Small intestine (tissue), 16 donors: ENCODE measurements at places on chromosomes 2 and 18.

DNA sequence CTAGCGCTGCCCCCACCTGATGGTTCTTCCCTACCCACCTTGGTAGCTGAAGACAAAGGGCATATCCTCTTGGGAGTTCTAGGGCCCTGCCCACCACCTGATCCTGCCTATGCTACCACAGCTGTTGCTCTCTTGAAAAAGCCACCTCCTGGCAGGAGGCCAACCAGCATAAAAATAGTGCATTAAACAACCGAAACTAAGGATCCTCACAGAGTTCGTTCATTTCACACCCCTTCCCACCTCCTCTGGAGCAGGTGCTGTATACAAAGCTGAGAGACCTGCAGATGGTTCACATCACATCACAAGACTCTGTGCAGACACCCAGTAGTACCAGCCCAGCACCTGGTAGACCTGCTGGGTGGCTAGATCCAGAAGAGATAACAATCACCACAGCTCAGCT is 1348.0 kb upstream of the TMEFF2 start:
- DNase-seq = no peak
- no peak overlapping the region for H3K4me3 ChIP-seq
- no peaks in the 10 kb centered on the region for H3K27me3 ChIP-seq
- H3K4me1 ChIP-seq = no peaks in the 10 kb centered on the region
- H3K27ac ChIP-seq = no peak overlapping the region

DNA sequence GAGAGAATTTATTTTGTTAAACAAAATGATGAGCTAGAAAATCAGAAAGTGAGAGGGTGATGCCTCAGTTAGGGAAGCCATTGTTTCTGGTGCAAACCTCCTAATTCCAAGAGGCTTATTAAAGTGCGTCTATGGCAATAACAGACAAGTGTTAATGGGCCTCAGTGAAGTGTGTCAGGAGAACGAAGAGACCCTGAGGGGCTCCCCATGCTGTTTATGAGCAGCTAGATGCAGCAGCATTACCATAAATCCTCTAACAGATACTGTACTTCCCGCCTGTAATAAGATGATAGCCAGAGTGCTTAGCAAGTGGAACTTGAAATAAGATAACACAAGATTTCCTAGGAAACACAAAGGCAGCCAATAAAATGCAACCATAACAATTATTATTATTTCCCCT is 157.4 kb downstream of the MYT1L start:
- no peak for DNase-seq
- H3K36me3 ChIP-seq = no peaks in the 10 kb centered on the region
- no peaks in the 10 kb centered on the region for H3K4me1 ChIP-seq
- H3K4me3 ChIP-seq = no peak overlapping the region
- H3K27ac ChIP-seq = no peak overlapping the region

DNA sequence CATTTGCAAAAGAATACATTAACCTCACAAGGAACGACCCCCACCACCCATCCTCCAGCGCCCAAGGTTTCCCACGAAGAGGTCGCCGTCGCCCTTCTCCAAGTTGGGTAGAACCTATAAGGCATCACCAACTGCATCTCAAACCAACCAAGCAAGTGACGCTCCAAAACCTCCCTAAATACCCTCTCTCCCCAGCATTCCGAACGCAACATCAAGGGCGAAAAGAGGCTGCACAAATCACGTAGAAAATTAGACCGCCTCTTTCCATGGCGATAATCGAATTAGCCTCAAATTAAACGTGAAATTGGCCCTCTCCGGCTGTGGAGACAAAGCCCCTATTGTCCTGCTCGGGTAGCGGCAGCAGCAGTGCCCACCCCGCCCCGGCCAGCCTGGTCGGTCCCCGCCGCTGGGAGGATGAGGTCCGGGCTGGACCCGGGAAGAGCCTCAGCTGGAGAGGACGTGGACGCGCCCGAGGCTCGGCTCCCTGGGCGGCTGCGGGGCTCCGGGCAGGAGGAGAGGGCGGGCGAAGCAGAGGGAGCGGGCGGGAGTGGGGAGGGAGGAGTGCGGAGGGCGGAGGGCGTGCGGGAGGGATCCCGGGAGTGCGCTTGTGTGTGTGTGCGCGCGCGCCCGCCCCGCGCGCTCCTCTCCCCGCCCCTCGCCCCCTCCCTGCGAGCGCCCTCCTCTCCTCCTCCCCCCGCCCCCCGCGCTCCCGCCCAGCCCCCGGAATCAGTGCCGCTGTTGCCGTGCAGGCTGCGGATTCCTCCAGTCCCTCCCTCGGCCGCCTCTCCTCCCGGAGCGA is at the start of gene SPTBN1:
SPTBN1 (plus strand) TSS at position 765 of the 799 bp plus-strand sequence. CDS start 70,092 bp downstream, outside the sequence.
- DNase-seq = peak; percentile 76
- peaks cover 6% of the 10 kb centered on the region for H3K27me3 ChIP-seq
- peaks cover 4% of the 10 kb centered on the region for H3K4me1 ChIP-seq
- peak within 1 kb of the TSS; percentile 67 for H3K4me3 ChIP-seq

- no peak overlapping the region for H3K27ac ChIP-seq
- no peaks in the 10 kb centered on the region for H3K27me3 ChIP-seq
- H3K4me1 ChIP-seq = no peaks in the 10 kb centered on the region
- no peak overlapping the region for H3K4me3 ChIP-seq
- no peak for DNase-seq
Measured at GRCh38 chr2:227613272-227613660, 1.4 kb downstream of the SCYGR3 start.

DNA sequence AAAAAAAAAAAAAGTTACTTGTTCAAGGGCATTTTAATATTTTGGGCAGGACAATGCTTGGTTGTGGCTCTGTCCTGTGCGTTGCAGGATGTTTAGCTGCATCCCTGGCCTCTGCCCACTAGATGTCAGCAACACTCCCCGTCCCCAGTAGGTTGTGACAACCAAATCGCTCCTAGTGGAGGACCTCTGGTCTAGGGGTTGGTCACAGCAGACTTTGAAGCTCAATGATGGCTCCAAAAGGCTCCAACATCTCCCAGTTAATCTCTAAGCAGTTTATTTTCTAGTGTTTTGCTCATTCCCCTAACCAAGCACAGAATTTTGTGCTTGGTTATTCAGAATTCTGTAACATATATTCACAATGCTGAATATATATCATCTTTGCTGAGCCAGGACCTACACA is 67.0 kb downstream of the CHRNA1 start:
- H3K36me3 ChIP-seq = no peaks in the 10 kb centered on the region
- H3K4me1 ChIP-seq = no peaks in the 10 kb centered on the region
- DNase-seq = peak; percentile 64
- H3K27me3 ChIP-seq = no peaks in the 10 kb centered on the region

- no peaks in the 10 kb centered on the region for H3K4me1 ChIP-seq
- H3K36me3 ChIP-seq = no peaks in the 10 kb centered on the region
Measured at GRCh38 chr2:181848261-181848886, 43.2 kb upstream of the ITPRID2 start.

DNA sequence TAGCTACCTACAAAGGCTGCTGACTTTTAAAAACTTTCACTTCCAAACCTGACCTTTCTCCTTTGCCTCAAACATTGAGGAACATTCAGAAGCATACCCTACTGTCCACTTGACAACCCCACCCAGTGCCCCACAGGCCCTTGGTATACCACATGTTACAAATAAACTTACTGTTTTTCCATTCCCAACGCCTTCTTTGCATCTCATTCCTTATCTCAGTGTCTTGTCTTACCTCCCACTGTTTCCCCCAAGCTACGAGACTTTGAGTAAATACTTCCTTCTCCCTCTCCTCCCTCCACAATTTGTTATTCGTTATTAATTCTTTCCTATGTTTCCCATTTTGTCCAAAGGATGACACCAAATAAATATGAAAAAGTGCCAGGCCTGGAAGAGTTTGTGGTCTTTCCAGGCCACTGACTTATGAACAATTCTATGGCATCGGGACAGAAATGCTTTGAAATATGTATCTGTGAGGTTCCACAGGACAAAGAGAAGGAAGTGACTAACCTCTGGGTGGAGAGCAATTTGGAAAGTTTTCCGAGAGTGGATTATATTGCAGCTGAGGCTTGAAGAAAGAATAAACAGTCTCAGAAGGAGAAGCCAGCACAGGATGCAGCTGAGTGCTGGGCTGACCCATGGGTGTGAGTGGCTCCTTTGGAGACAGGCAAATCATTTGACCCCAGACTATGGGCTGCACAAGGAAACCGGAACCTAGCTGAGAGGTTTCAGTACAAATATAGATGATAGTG is 409.0 kb downstream of the LPIN1 start:
- DNase-seq = no peak
- H3K4me1 ChIP-seq = no peaks in the 10 kb centered on the region
- no peaks in the 10 kb centered on the region for H3K27me3 ChIP-seq
- H3K27ac ChIP-seq = no peak overlapping the region
- no peak overlapping the region for H3K4me3 ChIP-seq

GRCh38 chr18:55647331-55647730 is 59.3 kb upstream of the TCF4 start:
- H3K4me3 ChIP-seq = no peak overlapping the region
- no peak for DNase-seq
- no peak overlapping the region for H3K27ac ChIP-seq

- peaks cover 48% of the 10 kb centered on the region for H3K4me1 ChIP-seq
- no peak overlapping the region for H3K27ac ChIP-seq
- no peak for DNase-seq
- no peaks in the 10 kb centered on the region for H3K27me3 ChIP-seq
- no peaks in the 10 kb centered on the region for H3K36me3 ChIP-seq
Measured at GRCh38 chr2:235011607-235011928, 59.8 kb downstream of the SH3BP4 start.

GRCh38 chr2:194004590-194005206 is 1652.3 kb upstream of the SLC39A10 start:
- H3K27me3 ChIP-seq = no peaks in the 10 kb centered on the region
- no peaks in the 10 kb centered on the region for H3K36me3 ChIP-seq
- no peak overlapping the region for H3K4me3 ChIP-seq

GRCh38 chr2:20225294-20226151 is 593 bp upstream of the SDC1 start:
- H3K4me1 ChIP-seq = peaks cover 5% of the 10 kb centered on the region
- DNase-seq = peak; percentile 94
- H3K27ac ChIP-seq = peak overlapping the region; percentile 97
- no peaks in the 10 kb centered on the region for H3K36me3 ChIP-seq
- peak overlapping the region; percentile 65 for H3K4me3 ChIP-seq

- peak overlapping the region; percentile 87 for H3K27ac ChIP-seq
- H3K4me1 ChIP-seq = peaks cover 6% of the 10 kb centered on the region
Measured at GRCh38 chr18:57004366-57005121, 142.3 kb upstream of the BOD1L2 start.

GRCh38 chr18:79069717-79070151 is 540 bp downstream of the ATP9B start:
- DNase-seq = no peak
- no peaks in the 10 kb centered on the region for H3K27me3 ChIP-seq
- H3K4me1 ChIP-seq = peaks cover 4% of the 10 kb centered on the region
- H3K36me3 ChIP-seq = no peaks in the 10 kb centered on the region
- H3K27ac ChIP-seq = peak overlapping the region; percentile 88

DNA sequence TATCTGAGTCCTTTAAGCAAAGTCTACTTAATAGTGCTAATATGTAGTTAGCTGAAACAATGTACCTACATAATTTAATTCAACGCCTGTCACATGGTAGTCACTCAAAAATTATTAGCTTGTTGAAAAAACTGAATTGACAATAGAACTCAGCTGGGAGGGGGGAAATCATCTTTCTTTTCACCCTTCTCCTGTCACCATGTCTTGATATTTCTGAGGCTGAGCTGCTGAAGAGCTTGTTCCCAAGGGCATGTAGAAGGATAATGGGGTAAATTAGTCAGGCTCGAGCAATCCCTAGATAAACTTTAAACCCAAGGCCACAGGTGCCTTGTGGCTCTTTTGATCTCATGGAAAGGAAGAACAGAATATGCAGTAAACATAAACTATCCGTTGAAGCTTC is 339.6 kb upstream of the LRATD1 start:
- H3K36me3 ChIP-seq = no peaks in the 10 kb centered on the region
- DNase-seq = no peak
- H3K4me3 ChIP-seq = no peak overlapping the region
- H3K27ac ChIP-seq = no peak overlapping the region

- H3K36me3 ChIP-seq = no peaks in the 10 kb centered on the region
- DNase-seq = peak; percentile 86
- H3K4me3 ChIP-seq = no peak overlapping the region
- H3K27ac ChIP-seq = peak overlapping the region; percentile 90
- H3K27me3 ChIP-seq = no peaks in the 10 kb centered on the region
Measured at GRCh38 chr2:163347982-163348856, 387.6 kb downstream of the FIGN start.

GRCh38 chr2:234816056-234816455 is 135.8 kb upstream of the SH3BP4 start:
- no peaks in the 10 kb centered on the region for H3K36me3 ChIP-seq
- no peak overlapping the region for H3K27ac ChIP-seq
- peaks cover 2% of the 10 kb centered on the region for H3K27me3 ChIP-seq
- DNase-seq = no peak

DNA sequence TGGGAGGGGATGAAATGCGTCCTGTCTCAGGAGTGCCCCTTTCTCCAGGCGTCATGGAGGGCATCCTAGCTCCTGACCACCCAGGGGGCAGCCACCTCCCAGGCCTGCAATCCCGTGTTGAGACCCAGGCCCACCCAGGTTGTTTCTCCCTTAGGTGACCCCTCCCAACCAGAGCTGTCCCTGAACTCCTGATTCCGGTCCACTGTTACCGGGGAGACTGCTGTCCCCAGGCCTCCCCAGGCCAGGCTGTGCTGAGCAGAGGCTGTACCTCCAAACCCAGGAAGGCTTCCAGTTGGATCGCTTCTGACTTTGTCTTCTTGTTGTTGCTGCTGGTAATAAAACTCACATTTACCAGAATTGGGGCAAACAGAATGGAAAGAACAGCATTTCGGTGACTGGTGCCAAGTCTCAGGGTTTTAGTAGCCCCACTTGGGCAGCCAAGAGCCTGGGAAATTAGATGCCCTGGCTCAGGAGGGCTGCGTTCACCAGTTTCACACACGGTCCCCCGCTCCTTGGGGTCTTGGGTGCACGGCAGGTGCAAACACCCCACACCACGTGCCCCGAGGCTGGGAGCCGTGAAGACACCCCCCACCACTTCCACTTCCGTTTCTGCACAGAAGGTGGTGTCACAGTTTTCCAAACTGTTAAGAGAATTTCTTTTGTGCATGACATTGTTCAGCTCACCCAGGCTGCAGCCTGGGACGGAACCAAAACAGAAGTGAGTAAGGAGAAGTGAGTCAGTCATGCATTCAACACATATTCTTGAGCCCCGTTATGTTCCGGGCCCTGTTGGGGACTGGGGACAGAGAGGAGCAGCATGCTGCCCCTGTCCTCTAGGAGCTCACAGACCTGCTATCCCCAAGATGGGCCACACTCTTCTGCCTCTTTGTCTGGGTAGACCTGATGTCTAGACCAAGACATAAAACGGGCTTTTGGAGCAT is 29.4 kb downstream of the ITM2C start:
- H3K27ac ChIP-seq = peak overlapping the region; percentile 25
- H3K4me3 ChIP-seq = no peak overlapping the region
- H3K27me3 ChIP-seq = no peaks in the 10 kb centered on the region
- peaks cover 5% of the 10 kb centered on the region for H3K4me1 ChIP-seq

- H3K27me3 ChIP-seq = no peaks in the 10 kb centered on the region
- H3K4me3 ChIP-seq = no peak overlapping the region
- H3K4me1 ChIP-seq = peaks cover 48% of the 10 kb centered on the region
- peak; percentile 67 for DNase-seq
- peak overlapping the region; percentile 7 for H3K27ac ChIP-seq
Measured at GRCh38 chr2:96768083-96768561, 7.4 kb downstream of the CNNM4 start.
